GM23338 (cell line): ENCODE measurements at places on chromosomes 7 and 10. TPM values are rescaled to one million over a fixed set of nuclear protein-coding genes. Genes with fewer than 3 reads are reported as not detected.
A peak's percentile ranks its signal among the peaks of the same experiment; 100 is the strongest.

The HPSE2 gene
- 0.10 and 0.50 TPM in 2 replicates for total RNA-seq

The CCDC172 gene
- 3.8 and 4.6 TPM in 2 replicates for total RNA-seq

The OR6B1 gene
- total RNA-seq, result not detected in 2 replicates

The ELAPOR2 gene
- total RNA-seq, result 27.1 and 42.9 TPM in 2 replicates

The NKX1-2 gene
- 37.0 and 39.4 TPM in 2 replicates for total RNA-seq

GRCh38 chr7:128215739-128216138, 25.3 kb upstream of the LEP start:
- no peak for DNase-seq

DNA sequence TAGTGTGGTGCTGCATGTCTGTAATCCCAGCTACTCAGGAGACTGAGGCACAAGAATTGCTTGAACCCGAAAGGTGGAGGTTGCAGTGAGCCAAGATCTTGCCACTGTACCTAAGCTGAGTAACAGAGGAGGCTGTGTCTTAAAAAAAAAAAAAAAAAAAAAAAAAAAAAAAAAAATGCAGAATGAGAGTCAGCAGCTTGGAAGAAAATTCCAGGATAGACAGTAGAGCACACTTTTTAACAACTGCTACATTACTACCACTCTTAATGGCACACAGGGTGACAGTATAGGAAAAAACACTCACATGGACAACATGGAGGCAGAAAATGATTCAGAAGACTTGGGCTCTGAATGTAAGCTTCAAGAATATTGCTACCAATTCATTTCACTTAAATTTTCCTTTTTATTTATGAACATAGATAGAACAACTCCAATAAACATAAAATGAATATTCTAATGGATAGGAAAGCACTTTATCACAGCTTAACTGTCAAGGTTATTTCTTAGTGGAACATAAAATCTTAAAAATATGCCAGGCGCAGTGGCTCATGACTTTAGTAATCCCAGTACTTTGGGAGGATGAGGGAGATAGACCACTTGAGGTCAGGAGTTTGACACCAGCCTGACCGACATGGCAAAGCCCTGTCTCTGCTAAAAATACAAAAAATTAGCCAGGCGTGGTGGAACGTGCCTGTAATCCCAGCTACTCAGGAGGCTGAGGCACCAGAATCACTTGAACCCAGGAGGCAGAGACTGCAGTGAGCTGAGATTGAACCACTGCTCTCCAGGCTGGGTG, 31.5 kb downstream of the CHCHD3 start:
- H3K27me3 ChIP-seq, result no peaks in the 10 kb centered on the region
- H3K36me3 ChIP-seq, result no peaks in the 10 kb centered on the region
- H3K27ac ChIP-seq, result no peak overlapping the region
- H3K4me3 ChIP-seq, result no peak overlapping the region
- peaks cover 48% of the 10 kb centered on the region for H3K4me1 ChIP-seq
- no peak for DNase-seq

GRCh38 chr10:120076996-120077706, 184.6 kb downstream of the SEC23IP start:
- H3K27me3 ChIP-seq, result no peaks in the 10 kb centered on the region
- no peak for DNase-seq
- no peak overlapping the region for H3K4me3 ChIP-seq
- no peak overlapping the region for H3K27ac ChIP-seq
- peaks cover 3% of the 10 kb centered on the region; the same call in 1 of the 2 replicates for H3K4me1 ChIP-seq

DNA sequence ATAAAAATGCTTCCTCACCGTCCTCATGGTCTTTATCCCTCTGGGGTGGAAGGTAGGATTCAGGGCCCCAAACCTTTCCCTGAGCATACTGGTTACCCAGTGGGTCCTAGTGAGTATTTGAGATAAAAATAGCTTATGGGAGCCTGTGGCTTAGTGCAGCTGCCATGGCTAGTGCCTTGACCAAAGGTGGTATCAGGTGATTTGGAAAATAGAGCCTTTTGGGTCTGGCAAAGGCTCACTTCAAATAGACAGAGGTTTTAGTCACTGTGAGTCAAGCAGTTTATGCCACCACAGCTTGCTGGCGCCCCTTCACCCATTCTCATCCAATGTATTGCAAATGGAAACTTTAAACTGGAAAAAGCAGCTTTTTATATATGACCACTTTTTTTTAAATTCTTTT, 30.4 kb downstream of the PLAU start:
- H3K27ac ChIP-seq, result no peak overlapping the region
- peaks cover 7% of the 10 kb centered on the region for H3K4me1 ChIP-seq
- no peak overlapping the region for H3K4me3 ChIP-seq
- 0 out of 2 replicates have a peak, but pooled peaks cover 6% of the 10 kb centered on the region for H3K36me3 ChIP-seq
- no peaks in the 10 kb centered on the region for H3K27me3 ChIP-seq

DNA sequence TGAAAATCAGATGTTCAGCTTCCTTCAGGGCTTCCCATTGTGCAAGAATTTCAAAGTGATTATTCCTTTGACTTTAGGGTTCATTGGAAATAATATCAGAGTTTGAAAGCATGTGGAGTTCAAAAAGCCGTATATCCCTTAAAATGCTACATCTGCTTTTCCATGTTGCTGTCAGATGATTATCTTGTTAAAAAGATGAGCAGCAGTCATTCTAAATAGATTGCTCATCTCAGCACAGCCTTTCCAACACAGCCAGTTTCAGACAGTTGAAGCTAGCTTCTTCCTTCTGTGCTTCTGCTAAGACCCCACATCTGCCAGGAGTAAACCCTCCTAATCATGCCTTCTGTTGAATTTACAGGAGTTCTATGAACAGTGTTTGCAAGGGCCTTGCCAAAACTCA, 204.4 kb upstream of the PTER start:
- no peak for DNase-seq
- H3K36me3 ChIP-seq, result no peaks in the 10 kb centered on the region
- H3K4me3 ChIP-seq, result no peak overlapping the region
- H3K27ac ChIP-seq, result no peak overlapping the region
- H3K27me3 ChIP-seq, result no peaks in the 10 kb centered on the region

GRCh38 chr10:27319752-27320431, 79.3 kb upstream of the ACBD5 start:
- peak; percentile 79 for DNase-seq
- no peaks in the 10 kb centered on the region; the same call in 1 of the 2 replicates for H3K4me1 ChIP-seq
- peaks cover 12% of the 10 kb centered on the region for H3K27me3 ChIP-seq
- no peaks in the 10 kb centered on the region for H3K36me3 ChIP-seq
- H3K4me3 ChIP-seq, result peak overlapping the region; percentile 52
- H3K27ac ChIP-seq, result no peak overlapping the region

- no peak for DNase-seq
- no peaks in the 10 kb centered on the region for H3K4me1 ChIP-seq
- no peak overlapping the region for H3K27ac ChIP-seq
- no peak overlapping the region for H3K4me3 ChIP-seq
- no peaks in the 10 kb centered on the region for H3K27me3 ChIP-seq
These were observed 3.6 kb downstream of the INMT start for GRCh38 chr7:30755384-30756154.
